CD4-positive, alpha-beta T cell treated with Interleukin-2 at 100 ng/mL for 4 hours (primary cell): ENCODE measurements at places on chromosomes 5 and 9.

DNA sequence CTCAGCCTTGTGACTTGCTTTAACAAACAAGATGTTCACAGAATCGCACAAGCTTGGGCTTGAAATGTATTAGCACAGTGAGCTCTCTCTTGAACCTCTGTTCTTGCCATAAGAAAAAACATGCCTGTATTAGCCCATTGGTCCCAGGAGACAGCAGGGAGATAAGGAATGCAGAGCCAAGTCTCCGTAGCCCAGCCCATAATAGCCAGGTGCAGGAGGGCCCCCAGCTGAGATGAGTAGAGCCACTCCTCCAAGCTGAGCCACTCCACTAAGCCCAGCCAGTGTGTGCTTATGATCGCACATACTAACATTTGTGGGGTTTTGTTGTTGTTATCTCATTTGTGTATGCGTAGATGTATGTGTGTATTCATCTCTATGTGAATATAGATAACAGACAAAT, 21.6 kb upstream of the SVEP1 start:
- no peak for DNase-seq

- peak; percentile 88 for DNase-seq
Observed at GRCh38 chr5:76402886-76403765, at the start of gene IQGAP2. Gene IQGAP2 (plus strand): TSS chr5:76403285. CDS start chr5:76403546, 261 bp downstream.

- DNase-seq: no peak
Observed at GRCh38 chr5:175448276-175448675, 4.3 kb upstream of the DRD1 start.

DNA sequence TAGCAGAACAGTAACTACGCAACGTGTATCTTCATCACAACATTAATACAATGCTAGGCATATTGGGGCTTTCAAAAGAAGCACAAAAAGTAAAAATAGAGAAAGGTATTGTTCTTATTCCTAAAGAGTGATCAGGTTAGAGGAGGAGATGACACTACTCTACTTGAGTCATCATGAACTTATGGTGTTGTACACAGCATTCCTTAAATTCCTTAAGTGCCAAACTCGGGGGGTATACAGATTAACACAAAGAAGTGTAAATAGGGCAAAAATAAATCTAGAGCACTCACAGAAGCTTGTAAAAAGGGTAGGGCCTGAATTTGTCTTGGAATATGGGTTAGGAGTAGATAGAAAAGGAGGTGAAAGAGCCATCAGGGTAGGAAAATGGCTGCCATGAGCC, 308.0 kb upstream of the DAP start:
- DNase-seq: no peak

DNA sequence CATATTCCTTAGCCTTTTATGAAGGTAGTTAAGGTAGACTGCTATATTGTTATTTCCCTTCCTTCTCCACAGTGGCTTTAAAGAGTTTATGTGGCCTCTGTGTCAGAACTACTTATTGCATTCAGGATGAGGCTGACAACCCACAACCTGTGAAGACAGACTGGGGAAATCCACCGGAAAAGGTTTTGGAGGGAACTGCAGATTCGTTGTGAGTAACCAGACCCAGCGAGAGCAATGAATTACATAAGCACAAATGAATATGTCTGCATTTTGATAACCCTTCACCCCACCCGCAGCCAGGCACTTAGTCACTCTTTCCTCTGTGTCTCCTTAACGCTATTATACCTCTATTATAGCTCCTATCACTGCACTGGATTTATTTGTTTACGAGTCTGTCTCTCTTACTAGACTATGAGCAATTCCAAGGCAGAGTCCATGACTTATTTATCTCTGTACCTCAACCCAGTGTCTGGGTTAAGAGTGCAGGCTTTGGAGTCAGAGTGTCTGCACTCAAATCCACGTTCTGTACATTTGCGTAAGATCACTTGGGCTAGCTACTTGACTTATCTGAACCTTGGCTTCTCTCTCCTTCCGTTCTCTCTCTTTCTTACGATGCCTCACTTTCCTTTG, 19.2 kb downstream of the KCTD16 start:
- DNase-seq: peak; percentile 96

DNA sequence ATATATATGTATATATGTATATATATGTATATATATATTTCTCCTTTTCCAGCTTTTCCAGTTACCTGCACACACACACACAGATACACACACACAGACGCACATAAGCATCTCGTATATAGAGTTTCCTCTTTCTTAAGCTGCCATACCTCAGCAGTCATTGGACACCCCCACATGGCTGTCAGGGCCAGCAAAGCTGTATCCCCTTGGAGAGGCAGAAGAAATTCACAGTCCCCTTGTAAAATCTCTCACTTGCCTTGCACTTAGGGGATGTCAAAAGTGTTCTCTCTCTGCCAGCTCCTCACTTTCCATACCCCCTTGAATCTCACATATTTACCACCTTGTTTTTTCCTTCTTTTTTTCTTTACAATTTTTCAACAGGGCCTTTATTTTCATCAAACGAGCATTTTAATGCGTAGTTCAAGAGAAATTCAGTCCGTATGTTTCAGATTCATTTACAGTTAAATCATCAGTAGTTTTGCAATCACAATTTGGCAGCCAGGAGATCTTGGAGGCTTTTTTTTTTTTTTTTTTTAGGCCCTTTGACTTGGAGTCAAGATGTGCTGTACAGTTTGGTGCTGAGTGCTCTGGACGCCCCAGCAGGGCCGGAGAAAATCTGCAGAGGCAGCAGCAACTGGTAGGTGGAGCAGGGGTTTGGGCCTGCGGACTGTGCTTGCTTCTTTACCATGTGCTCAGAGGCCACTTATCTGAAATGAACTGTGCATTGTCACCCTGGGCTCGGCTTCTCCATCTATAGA, 244.9 kb upstream of the KLF4 start:
- DNase-seq: no peak

- no peak for DNase-seq
Observed at GRCh38 chr9:30697958-30698357, 1686.5 kb upstream of the ACO1 start.

- DNase-seq: peak; percentile 70
Observed at GRCh38 chr5:58462623-58463230, 2.8 kb upstream of the PLK2 start.

- DNase-seq: no peak
Observed at GRCh38 chr5:180595381-180596114, 4.2 kb upstream of the SCGB3A1 start.

DNA sequence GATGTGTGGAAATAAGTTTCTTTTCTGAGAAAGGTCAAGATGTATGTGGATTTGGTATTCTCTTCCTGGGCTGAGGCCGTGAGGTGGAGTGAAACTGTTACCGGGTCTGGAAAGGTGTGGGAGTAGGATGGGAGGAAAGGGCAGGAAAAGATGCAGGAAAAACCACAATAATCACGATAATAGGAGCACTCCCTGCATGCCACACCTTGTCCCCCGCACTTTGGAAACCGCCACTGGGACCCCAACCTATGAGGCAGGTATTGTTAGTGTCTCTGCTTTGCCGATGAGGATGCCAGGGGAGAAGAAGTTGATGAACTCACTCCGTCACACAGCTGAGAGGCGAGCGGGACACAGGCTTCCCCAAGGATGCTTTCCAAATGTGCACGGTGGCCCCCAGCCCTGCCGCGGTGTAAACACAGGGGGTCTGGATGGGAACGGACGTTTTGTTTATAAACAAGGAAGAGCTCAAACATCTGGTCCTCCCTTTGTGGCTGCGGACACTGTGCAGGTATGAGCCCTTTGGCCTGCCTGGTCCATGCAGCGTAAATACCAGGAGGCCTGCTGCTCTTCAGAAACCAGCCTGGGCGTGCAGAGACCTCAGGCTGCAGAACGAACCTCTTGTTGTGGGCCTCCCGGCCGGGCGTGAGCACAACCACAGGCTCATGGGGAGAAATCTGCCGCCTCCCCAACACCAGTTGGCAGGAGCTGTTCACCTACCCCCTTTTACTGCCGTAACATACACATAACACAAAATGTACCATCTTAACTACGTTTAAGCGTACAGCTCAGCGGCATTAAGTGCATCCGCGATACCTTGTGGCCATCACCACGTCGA, 126.7 kb downstream of the COL23A1 start:
- no peak for DNase-seq

GRCh38 chr9:124776618-124776953, 347 bp upstream of the OLFML2A start:
- no peak for DNase-seq

DNA sequence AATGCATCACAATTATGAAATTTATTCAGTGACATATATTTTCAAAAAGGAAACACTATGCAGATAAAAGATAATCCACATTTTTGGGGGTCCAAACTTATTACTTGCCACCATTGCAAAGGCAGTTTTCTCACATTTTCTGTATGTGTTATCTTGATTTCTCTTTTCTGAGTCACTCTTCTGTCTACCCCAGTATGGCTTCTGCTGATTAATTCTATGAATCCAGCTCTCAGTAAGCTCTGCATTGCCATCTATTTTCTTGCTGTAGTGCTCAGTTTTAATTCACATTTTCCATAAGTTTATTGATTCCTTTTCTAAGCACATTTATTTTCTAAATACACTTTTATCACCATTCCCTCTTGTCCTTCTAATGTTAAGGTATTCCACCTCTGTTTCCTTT, 1.7 kb downstream of the IFNA10 start:
- DNase-seq: no peak

DNA sequence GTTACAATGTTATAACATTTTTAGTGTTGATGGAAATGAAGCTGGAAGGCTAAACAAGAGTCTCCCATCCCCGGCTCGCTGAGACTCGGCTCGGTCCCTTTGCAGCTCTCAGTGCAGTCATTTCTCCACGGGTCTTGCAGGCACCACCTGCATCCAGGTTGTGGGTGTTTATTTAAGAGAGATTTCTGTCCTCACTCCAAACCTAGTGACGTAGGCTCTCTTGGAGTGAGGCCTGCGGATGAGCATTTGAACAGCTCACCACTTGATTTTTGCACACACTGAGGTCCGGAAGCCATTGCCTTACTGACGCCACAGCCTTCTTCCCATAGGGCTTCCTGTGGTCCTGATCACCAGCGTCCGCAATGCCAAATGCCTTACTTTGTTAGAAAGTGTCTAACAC, 197.7 kb upstream of the OTULINL start:
- no peak for DNase-seq

GRCh38 chr9:88388203-88388885, at the start of gene SPIN1:
Gene SPIN1 (plus strand): TSS chr9:88388444. CDS start chr9:88426540, 38,096 bp downstream.
- peak; percentile 87 for DNase-seq

GRCh38 chr9:98838155-98838867, 30.8 kb downstream of the GALNT12 start:
- no peak for DNase-seq

DNA sequence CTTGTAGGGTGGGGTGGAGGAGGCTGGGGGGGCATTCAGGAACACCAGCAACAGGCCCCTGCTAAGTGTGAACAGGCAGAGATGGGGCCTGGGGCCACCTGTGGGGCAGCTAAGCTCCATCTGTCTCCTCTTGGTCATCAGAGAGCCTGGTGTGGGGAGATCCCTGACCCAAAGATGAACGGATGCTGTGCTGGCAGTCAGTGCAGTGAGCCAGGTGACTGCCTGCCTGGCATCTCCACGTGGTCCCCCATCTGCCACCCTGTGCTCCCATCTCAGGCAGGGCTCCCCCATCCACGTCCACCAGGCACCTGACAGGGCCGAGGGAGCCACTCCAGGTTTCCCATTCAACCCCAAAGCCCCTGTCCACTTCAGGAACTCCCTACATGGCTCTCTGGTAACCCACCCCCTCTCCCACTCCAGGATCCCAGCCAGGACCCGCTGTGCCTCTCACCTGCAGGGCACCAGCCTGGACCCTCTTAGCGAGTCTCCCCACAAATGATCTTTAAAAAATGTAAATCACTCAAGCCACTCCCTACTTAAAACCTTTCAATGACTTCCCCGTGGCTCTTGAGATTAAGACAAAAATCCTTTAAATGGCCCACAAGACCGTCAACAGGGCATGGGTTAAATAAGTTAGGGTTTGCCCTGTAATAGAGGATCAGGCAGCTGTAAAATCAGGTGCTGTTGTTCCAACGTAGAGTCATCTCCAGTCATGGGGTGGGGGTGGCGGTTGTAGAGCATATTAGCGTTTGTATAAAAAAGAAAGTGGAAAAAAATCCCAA, 60.8 kb downstream of the LMX1B start:
- no peak for DNase-seq

DNA sequence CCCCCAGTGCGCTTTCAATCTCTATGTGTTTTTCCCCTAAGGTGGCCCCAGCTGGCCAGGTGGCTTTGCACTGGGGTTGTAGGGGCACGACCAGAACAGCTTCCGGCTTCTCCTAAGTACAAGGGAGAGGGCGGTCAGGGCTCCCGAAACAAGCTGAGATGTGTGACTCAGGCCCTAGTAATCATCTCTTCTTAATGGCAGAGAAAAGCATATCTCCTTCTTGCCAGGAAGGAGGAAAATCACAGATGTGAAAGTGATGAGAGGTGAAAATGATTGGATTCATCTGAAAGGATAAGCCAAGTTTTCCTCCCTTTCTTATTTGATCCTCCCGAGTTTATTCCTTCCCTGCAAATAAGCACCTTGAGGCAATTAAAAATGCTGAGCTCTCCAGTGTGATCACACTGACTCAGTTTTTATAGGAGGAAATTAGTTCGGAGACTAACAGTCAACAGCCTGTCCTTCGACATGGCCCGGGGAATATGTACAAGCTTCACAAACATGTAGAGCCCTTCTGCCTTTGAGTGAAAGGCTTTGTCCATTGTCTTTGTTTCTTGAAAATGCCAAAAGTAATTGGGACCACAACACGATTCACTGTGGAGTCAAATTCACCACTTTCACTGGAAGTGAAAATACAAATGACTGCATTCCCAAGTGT, 514.8 kb downstream of the PSAT1 start:
- no peak for DNase-seq

DNA sequence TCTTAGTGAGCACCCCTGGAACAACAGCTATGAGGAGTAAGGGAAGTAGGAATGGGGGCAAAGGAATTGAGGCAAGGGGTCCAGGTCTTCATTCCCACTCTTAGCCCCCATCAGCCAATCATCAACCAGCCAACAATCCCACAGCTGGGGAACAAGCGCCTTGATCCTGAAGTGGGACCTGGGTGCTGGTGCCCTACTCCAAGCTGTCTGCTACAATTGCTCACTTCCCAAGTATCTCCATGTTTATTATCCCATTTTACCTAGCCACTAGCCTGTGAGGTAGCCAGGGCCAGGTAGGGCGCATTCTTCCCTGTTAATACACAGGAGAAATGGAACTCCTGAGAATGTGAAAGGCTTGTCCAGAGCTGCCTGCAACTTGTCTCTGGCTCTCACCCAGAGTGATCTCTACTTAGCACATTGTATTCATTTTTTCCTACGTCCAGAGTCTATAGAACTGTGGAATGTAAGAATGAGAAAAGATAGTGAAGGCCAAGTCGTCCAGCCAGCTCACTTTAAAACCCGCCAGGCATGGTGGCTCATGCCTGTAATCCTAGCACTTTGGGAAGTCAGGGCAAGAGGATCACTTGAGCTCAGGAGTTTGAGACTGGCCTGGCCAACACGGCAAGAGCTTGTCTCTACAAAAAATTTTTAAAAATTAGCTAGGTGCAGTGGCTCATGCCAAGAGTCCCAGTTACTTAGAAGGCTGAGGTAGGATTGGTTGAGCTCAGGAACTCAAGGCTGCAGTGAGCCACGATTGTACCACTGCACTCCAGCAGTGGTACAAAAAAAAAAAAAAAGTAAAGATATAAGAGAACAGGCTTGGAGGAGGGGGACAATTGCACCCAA, 6.2 kb upstream of the DNAJC18 start:
- no peak for DNase-seq

- no peak for DNase-seq
Observed at GRCh38 chr5:72145348-72145747, 38.1 kb downstream of the MAP1B start.

GRCh38 chr5:177600508-177601018, 631 bp downstream of the B4GALT7 start:
- peak; percentile 4 for DNase-seq

- no peak for DNase-seq
Observed at GRCh38 chr5:151092762-151093161, 11.9 kb upstream of the TNIP1 start.

- no peak for DNase-seq
Observed at GRCh38 chr5:174918655-174919054, 194.3 kb downstream of the MSX2 start.
